ENCODE measurements at places on chromosomes 2 and 18.

DNA sequence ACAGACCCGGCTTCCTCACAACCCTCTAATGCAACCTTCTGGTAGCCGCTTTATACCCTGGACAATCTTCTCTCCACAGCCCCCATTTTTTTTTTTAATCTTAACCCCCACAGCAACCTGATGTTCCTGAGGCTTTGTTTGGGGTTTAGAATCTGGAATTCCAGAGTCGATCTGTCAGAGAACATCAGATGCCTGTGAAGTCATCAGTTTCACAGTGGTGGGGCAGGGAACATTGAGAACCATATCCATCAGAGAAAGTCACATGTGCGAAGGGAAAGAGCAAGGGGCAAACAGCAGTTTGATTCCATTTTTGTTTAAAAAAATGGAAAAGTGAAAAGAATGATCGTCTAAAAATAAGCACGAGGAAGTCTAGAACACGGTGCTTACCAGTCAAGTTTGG is 20.6 kb downstream of the NPAS2 start:
- no peaks in the 10 kb centered on the region for H3K27me3 ChIP-seq
- no peak overlapping the region for H3K4me3 ChIP-seq
- no peak for DNase-seq
- no peak overlapping the region for H3K27ac ChIP-seq
- H3K36me3 ChIP-seq: peaks cover 29% of the 10 kb centered on the region
- peaks cover 3% of the 10 kb centered on the region for H3K4me1 ChIP-seq

DNA sequence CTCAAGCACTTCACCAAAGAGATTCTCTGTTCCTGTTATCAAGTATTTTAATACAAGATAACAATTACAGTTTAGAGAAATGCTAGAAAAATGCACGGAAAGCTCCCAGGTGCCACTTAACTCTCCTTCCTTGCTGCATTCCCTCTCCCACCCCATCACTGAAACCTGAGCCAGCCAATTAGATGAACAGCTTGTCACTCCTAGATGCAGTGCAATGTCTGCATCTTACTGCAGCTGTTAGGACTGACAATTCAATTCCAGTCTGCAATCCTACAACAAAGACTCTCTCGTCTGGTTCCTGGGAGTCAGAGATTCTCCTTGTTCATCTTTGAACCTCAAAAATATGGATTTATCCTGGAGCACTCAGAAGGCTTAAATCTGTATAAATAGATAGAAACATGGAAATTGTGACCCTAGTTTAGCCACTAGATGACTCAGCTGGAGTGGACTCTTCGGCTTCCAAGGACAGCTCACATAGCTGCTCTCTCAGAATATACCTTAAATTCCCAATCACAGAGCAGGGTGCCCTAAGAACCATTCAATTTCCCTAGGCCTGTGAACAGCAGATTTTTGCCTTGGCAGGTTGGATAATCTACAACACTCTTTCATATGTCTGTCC is 311.1 kb downstream of the NRXN1 start:
- H3K4me3 ChIP-seq: no peak overlapping the region
- no peaks in the 10 kb centered on the region for H3K36me3 ChIP-seq
- H3K27me3 ChIP-seq: no peaks in the 10 kb centered on the region
- H3K4me1 ChIP-seq: no peaks in the 10 kb centered on the region
- DNase-seq: no peak

- peaks cover 7% of the 10 kb centered on the region for H3K27me3 ChIP-seq
- H3K36me3 ChIP-seq: peaks cover 23% of the 10 kb centered on the region
- H3K4me3 ChIP-seq: peak overlapping the region; percentile 9
- peak overlapping the region; percentile 79 for H3K27ac ChIP-seq
Measured at GRCh38 chr18:48940854-48941611, 9.7 kb downstream of the SMAD7 start.

DNA sequence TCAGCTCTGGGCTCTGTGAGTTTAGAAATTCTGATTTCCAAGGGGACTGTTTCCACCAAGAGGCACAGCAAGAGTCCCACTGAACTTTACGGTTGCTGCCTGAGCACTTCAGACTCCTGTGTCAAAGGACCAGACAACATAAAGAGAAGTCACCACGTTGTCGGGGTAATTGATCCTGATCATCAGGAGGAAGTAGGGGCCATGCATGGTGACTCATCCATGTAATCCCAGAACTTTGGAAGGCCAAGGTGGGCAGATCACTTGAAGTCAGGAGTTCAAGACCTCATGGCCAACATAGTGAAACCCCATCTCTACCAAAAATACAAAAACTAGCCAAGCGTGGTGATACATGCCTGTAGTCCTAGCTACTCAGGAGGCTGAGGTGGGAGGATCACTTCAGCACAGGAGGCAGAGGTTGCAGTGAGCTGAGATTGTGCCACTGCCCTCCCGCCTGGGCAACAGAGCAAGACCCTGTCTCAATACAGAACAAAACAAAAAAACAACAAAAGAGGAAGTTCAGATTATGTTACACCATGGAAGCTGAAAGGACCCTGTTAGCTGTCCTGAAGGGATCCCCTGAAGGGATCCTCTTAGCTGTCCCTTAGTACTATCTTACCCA is 9.4 kb upstream of the ASXL2 start:
- peaks cover 2% of the 10 kb centered on the region for H3K27me3 ChIP-seq
- no peak overlapping the region for H3K27ac ChIP-seq
- no peak overlapping the region for H3K4me3 ChIP-seq
- H3K4me1 ChIP-seq: peaks cover 2% of the 10 kb centered on the region
- no peaks in the 10 kb centered on the region for H3K36me3 ChIP-seq

DNA sequence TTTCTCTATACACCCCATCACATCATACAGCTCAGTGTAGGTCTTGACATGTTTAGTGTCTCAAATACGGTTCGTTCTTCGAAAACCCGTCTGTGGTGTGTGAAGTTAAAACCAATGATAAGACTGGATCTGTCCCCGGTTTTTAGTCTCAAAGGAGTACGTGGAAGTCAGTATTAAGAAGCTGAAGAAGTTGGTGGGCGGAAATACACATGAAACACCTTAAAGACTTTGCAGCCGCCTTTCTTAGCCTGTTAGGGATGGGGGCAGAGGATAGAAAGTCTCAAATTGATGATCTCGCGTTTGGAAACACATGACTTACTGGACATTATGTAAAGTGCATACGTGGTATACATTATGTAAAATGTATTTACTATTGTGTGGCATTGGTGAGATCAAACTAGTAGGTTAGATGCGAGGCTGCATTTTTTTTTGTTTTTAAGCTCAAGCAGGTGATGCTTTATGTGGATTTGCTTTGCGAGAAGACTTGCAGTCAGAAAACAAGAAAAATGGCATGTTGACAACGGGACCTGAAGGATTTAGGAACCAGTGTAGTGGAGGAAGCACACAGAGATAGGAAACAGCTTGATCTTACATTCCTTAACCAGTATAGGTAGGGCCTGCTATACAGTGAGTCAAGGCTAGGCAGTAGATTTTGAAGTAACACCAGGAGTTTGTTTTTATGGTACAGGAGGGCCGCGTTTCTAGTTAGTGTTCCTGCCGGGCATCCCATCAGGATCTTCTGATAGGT is 1.2 kb downstream of the CNOT11 start:
- H3K27ac ChIP-seq: peak overlapping the region; percentile 61
- H3K36me3 ChIP-seq: peaks cover 21% of the 10 kb centered on the region
- H3K27me3 ChIP-seq: peaks cover 3% of the 10 kb centered on the region
- H3K4me1 ChIP-seq: peaks cover 25% of the 10 kb centered on the region

GRCh38 chr2:230869914-230870543 is 5.3 kb downstream of the ITM2C start:
- H3K27ac ChIP-seq: peak overlapping the region; percentile 31
- H3K27me3 ChIP-seq: peaks cover 15% of the 10 kb centered on the region
- H3K36me3 ChIP-seq: no peaks in the 10 kb centered on the region
- H3K4me1 ChIP-seq: peaks cover 52% of the 10 kb centered on the region
- DNase-seq: no peak

GRCh38 chr2:167127135-167127534 is 238.9 kb downstream of the XIRP2 start:
- no peak overlapping the region for H3K4me3 ChIP-seq
- no peaks in the 10 kb centered on the region for H3K36me3 ChIP-seq
- H3K27ac ChIP-seq: no peak overlapping the region
- no peaks in the 10 kb centered on the region for H3K27me3 ChIP-seq
- DNase-seq: peak; percentile 8

- H3K4me1 ChIP-seq: peaks cover 12% of the 10 kb centered on the region
- no peaks in the 10 kb centered on the region for H3K36me3 ChIP-seq
- DNase-seq: peak; percentile 53
- peak overlapping the region; percentile 37 for H3K27ac ChIP-seq
Measured at GRCh38 chr2:96320728-96321622, 4.1 kb upstream of the ITPRIPL1 start.

GRCh38 chr2:229571243-229571642 is 143.1 kb downstream of the DNER start:
- no peak for DNase-seq
- no peak overlapping the region for H3K4me3 ChIP-seq
- no peaks in the 10 kb centered on the region for H3K36me3 ChIP-seq

- no peak for DNase-seq
- H3K36me3 ChIP-seq: no peaks in the 10 kb centered on the region
- no peaks in the 10 kb centered on the region for H3K4me1 ChIP-seq
- no peak overlapping the region for H3K27ac ChIP-seq
Measured at GRCh38 chr2:123073956-123074355, 951.1 kb upstream of the CNTNAP5 start.

GRCh38 chr2:207662203-207662602 is 37.0 kb upstream of the METTL21A start:
- peaks cover 3% of the 10 kb centered on the region for H3K4me1 ChIP-seq
- H3K27ac ChIP-seq: no peak overlapping the region

DNA sequence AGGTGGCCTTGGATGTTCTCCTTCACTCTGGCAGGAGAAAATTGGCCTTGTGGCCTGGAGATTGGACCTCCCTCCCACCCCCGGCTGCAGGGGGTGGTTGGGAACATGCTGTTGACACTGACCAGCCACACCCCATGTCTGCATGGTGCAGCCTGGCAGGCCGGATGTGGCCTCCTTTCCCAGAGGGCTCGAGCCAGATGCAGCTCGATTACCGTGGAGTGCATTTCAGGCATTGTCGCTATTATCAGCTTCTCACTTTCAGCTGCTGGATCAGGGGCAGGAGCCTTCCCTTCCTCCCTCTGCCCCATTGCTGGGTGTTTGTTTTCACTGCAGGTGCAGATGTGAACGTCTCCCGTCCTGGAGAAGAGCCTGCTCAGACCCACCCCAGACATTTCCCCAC is 211.0 kb upstream of the SIX2 start:
- no peaks in the 10 kb centered on the region for H3K36me3 ChIP-seq
- H3K4me3 ChIP-seq: no peak overlapping the region
- no peaks in the 10 kb centered on the region for H3K4me1 ChIP-seq
- peaks cover 2% of the 10 kb centered on the region for H3K27me3 ChIP-seq
- DNase-seq: no peak

DNA sequence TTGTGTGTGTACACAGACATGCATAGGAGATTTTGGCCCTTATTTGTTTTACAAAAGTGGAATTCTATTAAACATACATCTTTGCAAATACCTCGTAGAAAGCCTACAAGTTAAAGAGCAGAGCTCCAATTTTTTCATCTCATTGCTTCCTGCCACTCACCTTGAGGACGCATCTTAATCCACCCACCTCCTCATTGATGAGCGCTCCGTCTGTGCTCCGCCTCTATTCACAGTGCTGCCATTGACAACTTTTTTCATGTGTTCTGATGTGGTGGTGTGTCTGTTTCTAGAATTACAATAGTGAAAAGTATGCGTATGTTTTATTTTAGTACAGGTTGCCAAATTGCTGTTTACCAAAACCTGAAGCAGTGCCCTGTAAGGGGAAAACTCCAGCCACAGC is 36.3 kb downstream of the NEURL3 start:
- H3K4me3 ChIP-seq: no peak overlapping the region
- peaks cover 3% of the 10 kb centered on the region for H3K27me3 ChIP-seq
- no peak overlapping the region for H3K27ac ChIP-seq
- no peak for DNase-seq

DNA sequence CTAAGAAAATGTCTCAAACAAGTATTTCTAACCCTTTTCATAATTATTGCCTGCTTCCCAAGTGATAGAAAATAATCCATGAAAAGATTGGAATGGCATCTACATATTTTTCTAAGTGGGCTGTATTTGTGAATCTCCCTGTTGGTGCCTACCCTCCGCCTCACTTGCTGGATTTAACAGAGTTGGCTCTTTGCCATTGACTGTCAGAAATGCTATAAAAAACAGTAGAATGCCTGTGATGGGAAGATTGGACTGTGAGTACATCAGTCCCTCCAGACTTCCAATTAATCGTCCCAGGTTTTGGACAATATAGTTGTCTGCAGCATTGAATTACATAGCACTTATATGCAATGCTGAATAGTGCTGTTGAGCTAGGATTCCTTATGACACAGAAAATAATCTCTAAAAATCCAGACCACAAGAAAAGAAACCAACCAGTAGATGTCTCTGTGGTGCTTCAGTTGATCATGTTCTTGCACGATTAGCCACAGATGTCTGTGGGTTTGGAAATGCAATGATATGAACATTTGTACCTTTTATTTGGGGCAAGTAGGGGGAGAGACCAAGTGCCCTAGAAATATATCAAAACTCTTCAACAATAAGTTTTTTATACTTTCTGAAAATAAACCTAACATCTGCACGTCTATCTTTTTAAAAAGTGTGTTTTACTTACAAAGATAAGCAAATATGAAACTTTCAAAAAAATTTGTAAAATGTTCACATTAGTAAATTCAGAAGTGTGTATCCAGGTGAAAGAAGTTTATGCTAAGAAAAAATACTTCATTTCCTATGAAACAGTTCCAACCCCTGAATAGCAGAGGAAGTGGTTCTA is 88.5 kb downstream of the DYNAP start:
- no peak overlapping the region for H3K27ac ChIP-seq
- DNase-seq: no peak
- no peak overlapping the region for H3K4me3 ChIP-seq
- no peaks in the 10 kb centered on the region for H3K27me3 ChIP-seq
- H3K36me3 ChIP-seq: no peaks in the 10 kb centered on the region
- no peaks in the 10 kb centered on the region for H3K4me1 ChIP-seq

DNA sequence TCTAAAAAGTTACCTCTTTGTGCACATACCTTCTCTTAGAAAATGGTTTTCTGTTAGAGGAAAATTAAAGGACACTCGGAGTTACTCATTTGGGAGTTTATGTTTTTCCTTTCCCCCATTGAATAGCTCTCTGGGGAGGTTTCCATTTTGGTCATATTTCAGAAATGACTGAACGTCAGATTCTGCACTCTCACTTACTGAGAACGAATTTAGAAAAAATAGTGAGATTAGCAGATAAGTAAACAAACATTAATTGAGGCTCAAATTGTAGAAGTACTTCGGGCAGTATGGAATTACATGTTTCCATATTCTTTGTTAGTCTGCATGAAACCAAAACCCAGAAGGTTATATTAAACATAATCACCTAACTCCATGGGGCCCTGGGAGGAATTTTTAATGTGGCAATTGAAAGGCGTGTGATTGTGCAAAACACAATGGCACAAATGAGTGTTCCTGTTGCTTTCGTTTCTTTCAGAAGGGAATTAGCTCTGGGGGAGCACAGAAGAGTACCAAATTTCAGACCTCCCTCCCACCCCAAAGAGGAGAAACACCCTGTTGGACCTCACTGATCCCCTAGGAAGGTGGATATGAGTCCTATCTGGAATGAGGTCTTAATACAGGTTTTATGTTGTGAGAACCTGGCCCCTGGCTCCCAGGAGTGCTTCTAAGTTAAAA is 212.3 kb downstream of the BCL2 start:
- H3K36me3 ChIP-seq: peaks cover 17% of the 10 kb centered on the region
- no peak overlapping the region for H3K27ac ChIP-seq
- DNase-seq: no peak
- H3K4me3 ChIP-seq: no peak overlapping the region
- peaks cover 7% of the 10 kb centered on the region for H3K27me3 ChIP-seq

Measured in endothelial cell (in vitro differentiated cells).